Left renal cortex interstitium (tissue), 4 donors: ENCODE measurements at places on chromosomes 11 and 22.

- DNase-seq = no peak
These were observed 1081.7 kb downstream of the JRKL start for GRCh38 chr11:97471480-97471879.

DNA sequence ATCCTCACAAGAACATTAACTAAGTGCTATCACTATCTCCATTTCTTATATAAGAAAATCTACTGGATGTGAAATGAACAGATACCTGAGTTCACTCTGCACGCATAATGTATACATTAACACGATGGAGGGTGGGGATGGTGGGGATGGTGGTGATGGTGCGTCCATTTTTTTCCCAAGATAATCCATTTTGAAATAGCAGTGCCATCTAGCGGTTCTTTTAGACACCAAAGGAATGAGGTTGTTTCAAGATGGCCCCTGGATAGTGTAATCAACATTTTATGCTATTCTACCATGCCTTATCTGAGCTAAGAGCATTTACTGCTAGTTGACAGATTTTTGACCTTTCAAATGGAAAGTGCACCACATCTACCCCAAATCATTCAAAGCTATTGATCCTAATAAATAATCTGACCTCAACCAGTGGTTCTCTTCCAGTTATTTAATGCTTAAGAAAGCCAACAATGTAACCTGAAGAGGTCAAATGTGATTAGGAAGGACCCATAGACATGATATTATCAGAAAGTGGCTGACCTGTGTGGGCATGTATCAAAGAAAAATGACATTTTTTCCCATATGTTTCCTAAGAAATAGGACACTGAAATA, 714.7 kb upstream of the TENM4 start:
- DNase-seq = no peak

DNA sequence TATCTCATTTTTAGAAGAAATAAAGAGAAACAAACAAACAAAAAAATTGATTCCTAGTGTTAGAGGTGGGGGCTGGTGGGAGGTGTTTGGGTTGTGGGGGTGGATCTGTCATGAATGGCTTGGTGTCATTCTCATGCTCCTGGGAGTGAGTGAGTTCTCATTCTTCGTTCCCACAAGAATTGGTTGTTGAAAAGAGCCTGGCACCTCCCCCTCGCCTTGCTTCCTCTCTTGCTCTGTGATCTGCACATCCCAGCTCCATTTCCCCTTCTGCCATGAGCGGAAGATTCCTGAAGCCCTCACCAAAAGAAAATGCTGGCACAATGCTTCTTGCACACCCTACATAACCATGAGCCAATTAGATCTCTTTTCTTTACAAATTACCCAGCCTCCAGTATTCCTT, 277.8 kb downstream of the ST3GAL4 start:
- no peak for DNase-seq

DNA sequence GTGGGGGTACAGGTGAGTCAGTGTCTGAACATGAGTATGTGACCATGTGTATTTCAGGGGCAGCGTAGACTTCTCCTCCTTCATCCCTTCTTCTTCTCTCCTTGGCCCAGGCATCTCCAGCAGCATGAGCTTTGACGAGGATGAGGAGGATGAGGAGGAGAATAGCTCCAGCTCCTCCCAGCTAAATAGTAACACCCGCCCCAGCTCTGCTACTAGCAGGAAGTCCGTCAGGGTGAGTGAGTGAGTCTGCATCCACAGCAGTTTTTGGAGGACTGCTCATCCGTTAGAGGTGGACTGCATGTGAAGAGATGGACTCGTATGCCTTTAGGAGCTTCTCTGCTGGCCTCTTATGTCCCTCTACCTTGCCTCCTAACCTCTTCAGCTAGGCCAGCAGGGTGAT, 15.6 kb downstream of the TUB start:
- DNase-seq = no peak

- DNase-seq = no peak
These were observed 14.8 kb downstream of the PIWIL4 start for GRCh38 chr11:94581926-94582325.

DNA sequence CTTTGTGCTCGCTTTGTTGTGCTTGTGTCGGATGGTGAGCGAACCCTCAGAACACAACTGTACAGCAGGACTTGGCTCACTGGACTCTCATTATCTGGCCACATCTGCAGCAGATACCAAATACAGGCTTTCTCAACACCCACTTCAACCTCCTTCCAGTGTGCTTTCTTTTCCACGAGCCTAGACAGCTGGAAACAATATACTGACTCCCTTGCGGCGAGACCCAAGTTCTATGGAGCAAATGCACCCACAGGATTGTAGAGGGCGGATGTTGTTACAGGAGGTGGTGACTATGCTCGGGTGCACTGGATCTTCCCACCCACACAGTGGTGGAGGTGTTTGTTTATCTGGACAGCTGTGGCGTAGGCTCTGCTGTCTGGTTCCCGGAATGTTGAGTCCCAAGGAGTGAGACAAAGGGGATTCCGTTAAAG, 204.3 kb downstream of the TENM4 start:
- DNase-seq = no peak

- no peak for DNase-seq
These were observed 80.8 kb upstream of the MTNR1B start for GRCh38 chr11:92888696-92889095.

GRCh38 chr22:49305214-49305965, 522.3 kb downstream of the BRD1 start:
- DNase-seq = no peak

DNA sequence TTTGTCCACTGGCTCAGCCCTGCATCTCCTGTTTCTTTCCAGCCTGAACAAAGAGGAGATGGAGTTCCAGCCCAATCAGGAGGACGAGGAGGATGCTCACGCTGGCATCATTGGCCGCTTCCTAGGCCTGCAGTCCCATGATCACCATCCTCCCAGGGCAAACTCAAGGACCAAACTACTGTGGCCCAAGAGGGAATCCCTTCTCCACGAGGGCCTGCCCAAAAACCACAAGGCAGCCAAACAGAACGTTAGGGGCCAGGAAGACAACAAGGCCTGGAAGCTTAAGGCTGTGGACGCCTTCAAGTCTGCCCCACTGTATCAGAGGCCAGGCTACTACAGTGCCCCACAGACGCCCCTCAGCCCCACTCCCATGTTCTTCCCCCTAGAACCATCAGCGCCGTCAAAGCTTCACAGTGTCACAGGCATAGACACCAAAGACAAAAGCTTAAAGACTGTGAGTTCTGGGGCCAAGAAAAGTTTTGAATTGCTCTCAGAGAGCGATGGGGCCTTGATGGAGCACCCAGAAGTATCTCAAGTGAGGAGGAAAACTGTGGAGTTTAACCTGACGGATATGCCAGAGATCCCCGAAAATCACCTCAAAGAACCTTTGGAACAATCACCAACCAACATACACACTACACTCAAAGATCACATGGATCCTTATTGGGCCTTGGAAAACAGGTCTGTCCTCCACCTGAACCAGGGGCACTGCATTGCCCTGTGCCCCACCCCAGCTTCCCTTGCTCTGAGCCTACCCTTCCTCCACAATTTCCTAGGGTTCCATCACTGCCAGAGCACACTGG, 5.0 kb downstream of the FTH1 start:
- DNase-seq = no peak

DNA sequence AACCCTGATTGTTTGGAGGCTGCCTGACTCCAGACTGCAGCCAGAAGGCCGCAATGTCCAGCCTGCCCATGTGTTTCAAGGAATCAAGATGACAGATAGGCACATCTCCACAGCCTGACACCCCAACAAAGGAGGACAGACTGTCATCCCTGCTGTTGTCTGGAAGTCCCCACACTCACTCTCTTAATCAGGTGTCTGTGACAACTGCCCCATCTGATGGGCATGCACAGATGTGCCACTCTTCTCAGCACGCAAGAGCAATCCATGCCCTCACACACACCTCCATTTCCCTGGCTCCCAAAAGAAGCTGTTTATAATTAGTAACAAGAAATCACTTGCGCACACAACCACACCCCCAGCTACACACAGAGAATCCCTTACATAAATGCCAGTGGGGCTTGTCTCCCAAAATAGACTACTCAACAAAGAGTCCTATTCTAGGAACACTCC, 117.6 kb downstream of the C11orf58 start:
- no peak for DNase-seq

- no peak for DNase-seq
These were observed 591.8 kb downstream of the BUD13 start for GRCh38 chr11:116180806-116181600.

DNA sequence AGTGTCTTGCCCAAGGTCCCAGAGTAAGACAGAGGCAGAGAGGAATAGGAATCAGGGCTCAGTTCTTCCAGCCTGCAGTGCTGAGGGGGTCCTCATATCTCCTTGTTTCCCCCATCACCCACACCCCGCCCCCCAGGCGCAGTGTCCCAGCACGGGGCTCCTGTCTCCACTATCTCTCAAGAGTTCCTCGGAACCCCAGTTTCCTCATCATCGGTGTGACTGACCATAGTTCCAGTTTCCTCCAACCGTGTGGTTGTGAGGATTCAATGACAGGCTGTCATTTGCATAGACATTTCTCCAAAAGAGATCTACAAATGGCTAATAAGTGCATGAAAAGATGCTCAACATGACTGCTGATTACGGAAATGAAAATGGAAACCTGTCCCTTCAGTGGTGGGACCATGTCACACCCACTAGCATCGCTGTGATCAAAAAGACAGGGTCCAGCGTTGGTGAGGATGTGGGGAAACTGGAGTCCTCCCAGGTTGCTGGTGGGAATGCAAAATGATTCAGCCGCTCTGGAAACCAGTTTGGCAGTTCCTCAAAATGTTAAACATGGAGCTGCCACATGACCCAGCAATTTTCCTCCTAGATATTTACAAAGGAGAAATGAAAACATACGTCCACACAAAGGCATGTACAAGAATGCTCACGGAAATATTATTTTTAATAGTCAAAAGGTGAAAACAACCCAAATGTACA, 31.8 kb upstream of the PDGFB start:
- no peak for DNase-seq

DNA sequence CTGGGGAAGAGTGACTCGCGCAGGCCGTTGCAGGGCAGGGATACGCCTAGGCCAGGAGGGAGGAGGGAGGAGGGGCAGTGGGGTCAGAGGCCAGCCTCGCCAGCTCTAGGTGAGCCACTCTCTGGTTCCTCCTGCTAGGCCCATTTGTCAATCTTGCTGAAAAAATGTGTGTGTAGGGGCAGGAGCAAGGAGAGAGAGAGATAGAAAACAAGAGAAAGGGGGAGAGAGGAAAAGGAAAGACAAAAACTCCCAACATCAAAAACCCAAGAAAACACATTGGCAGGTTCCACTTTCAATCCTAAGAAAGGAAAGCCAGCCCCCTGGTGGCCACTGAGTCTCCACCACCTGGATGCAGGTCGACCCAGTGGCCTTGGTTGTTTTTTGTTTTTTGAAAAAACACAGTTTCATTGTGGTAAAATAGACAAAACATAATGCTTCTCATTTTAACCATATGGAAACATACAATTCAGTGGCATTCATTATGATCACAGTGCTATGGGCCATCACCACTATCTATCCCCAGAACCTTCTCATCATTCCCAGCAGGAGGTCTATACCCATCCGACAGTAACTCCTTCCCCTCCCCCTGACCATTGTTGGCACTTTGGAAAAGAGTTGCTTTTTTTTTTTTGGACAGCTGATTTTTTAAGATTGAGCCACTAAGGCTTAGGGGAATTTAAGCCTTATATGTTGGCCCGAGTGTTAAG, 10.9 kb downstream of the OMP start:
- DNase-seq = no peak

GRCh38 chr11:12801976-12802375, 127.8 kb downstream of the TEAD1 start:
- no peak for DNase-seq

DNA sequence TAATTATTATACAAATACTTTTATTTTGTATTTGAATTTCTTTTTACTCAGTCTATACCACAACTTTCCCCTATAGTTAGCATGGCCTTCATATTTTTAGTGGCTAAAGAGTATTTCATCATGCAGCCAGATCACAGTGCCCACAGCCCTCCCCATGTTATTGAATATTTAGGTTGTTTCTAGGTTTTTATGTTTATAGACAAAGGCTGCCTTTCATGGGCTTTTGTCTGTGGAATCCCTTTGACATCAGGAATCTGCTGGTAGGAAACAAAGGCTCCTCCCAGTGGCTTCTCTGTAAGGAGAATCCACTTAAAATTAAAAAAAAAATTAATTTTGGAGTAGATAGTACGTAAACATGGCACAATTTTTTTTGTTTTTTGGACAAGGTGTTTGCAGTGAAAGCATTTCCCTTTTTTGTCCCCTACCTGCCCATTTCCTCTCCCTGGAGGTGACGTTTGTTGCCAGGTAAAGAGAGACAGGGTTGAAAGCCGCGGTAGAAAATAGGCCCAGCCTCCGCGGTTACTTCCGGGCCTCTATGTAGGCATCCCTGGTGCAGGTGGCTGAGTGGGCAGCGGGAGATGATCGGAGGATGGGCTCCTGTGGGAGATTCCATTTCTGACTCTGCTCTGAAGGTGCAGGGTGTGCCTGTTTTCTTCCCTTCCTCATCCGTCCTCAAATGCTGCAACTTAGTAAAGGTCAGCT, 82.2 kb upstream of the OR4B1 start:
- no peak for DNase-seq

GRCh38 chr11:44443836-44444769, 121.4 kb upstream of the CD82 start:
- DNase-seq = no peak

- DNase-seq = peak; percentile 71
These were observed 2.0 kb downstream of the MRGPRF start for GRCh38 chr11:69010964-69011623.

DNA sequence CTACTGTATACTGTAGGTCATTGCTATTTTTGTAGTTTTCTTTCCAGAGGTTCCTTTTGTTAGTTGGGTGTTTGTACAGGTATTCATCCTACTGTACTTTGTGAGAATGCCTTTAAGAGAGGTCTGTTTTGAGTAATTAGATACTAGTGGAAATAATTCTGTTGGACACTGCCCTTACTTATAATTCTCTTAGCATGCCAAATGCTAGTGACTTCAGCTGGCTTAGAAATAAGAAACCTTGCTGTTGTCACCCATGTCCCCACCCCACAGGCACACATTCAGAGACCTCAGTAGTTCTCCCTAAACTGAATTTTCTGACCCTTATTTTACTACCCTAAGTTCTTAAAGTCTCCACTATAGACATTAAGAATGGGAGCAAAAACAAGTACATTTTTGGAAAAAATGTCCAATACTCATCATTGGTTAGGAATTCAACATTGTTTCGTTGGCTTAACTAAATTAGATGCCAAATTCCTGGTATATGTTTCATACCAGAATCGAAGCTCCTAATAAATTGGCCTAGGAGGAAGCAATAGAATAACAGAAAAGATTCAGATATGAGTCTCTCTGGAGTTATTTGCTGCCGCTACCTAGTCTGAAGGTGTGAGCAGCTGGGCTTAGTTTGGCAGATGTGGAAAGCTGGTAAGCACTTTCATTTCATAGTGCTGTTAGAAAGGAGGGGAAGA, 28.4 kb downstream of the ZNF143 start:
- DNase-seq = no peak
